ENCODE measurements at places on chromosomes 6 and 20.

GRCh38 chr20:63950701-63951397 is 5.4 kb downstream of the UCKL1 start:
- no peak for DNase-seq

GRCh38 chr20:35111141-35111888 is 18.7 kb upstream of the TRPC4AP start:
- no peak for DNase-seq

DNA sequence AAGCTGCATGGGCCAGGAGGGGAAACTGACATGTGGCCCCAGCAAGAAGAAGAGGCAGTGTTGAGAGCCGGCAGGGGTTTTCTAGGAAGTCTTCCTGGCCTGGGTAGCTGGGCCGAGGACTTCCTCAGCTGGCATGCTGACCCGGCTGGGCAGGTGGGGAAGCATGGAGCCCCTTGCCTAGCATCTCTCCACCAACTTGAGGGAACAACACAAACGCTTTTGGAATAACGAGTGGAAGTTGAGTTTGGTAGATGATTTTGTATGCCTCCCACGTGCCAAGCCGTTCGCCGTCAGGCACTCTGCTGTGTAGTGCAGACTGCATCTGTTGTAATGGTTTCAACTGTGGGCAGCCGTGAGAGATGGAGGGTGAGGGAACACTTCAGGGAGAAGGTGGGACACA is 7.3 kb downstream of the TMEM181 start:
- DNase-seq: no peak

DNA sequence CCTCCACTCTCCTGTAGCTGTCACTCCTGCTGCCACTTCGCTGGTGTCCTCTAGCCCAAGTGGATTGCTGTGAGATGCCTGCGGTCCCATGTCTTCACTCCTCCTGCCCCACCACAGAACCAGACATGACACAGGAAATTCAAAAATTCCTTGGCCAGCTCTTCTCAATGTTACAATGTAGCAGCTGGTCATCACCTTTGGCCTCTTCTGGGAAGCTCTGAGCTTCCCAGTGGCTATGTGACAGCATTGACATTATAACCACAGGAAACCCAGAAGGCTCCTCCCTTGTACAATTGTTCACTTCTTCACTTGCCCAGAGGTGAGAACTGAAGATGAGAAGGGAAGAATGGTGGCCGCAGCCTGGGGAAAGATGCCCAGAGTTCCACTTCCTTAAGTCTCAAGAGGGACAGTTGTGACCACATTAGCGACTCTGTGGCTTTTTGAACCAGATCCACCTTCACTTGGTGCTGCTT is 76.1 kb upstream of the NAA20 start:
- no peak for DNase-seq

- no peak for DNase-seq
Measured at GRCh38 chr20:46558511-46558959, 8.1 kb upstream of the OCSTAMP start.

GRCh38 chr6:127854009-127854408 is 46.8 kb downstream of the THEMIS start:
- no peak for DNase-seq

DNA sequence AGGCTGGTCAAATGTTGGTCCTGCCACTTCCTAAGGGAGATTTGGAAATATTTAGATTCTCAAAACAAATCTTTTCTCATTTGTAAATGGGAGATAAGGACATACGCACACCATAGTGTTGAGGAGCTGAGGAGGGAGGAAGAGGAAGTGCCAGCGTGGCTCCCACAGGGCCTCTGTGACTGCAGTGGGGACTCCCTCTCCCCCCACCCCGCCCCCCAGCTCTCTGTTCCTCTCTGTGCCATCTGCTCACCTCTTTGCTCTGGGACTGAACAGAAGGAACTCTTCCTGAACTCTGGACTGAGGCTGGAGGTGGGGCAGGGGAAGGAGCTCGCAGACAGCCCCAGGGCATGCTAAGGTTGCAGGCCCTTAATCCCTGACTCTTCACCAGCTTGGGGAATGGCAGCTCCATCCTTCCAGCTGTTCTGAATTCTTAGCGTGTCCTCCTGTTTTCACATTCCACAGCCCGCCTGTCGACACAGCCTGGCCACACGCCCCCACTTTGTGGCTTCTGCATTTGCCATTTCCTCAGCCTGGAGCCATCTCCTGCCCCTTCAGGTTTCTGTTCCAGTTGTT is 11.4 kb downstream of the DDX27 start:
- DNase-seq: no peak

GRCh38 chr6:42326248-42326647 is 108.6 kb upstream of the MRPS10 start:
- no peak for DNase-seq
